ENCODE measurements at places on chromosomes 4 and X.

DNA sequence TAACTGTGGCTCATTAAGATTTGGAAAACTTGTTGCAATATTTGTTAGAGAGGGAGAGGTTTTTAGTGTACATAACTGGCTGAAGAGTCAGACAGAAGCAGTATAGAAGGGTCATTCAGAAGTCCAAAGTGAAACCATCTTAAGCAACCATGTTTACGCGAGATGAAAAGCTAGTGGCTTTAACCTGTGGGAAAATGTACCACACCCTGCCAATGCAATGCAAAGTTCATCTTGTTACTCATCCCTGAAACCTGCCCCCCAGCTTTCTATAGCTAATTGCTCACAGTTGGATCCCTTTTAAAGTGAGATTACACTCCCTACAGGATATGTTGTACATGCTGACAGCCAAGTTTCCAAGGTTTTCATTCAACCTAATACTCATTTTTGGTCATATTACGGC is 96.7 kb upstream of the RAPGEF2 start:
- H3K36me3 ChIP-seq, result no peaks in the 10 kb centered on the region
- DNase-seq, result no peak
- no peak overlapping the region for H3K4me3 ChIP-seq
- H3K27me3 ChIP-seq, result no peaks in the 10 kb centered on the region

GRCh38 chr4:94931626-94932025 is 173.9 kb downstream of the BMPR1B start:
- no peak overlapping the region for H3K4me3 ChIP-seq
- H3K27me3 ChIP-seq, result no peaks in the 10 kb centered on the region
- no peak for DNase-seq
- H3K27ac ChIP-seq, result peak overlapping the region; percentile 15
- H3K4me1 ChIP-seq, result peaks cover 7% of the 10 kb centered on the region
- no peaks in the 10 kb centered on the region for H3K36me3 ChIP-seq

DNA sequence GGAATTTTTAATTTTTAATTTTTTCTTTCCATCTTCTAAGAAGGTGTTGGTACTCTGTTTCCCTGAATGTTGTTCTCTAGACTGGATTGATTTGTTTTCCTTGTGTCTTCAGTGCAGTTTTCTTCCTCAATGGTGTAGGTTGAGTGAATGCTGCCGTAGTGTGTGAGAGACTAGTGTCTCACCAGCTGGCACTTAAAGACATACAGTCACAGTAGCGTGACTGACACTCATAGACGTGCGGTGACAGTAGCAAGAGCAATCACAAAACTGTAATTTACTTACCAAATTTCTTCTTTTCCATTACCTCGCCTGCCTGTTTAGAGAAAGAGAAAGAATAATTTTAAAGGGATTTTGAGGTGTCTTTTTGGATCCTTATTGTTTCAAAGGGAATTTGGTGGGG is 21.4 kb upstream of the PGM2 start:
- H3K4me3 ChIP-seq, result no peak overlapping the region
- H3K27me3 ChIP-seq, result no peaks in the 10 kb centered on the region
- no peak overlapping the region for H3K27ac ChIP-seq
- DNase-seq, result no peak

DNA sequence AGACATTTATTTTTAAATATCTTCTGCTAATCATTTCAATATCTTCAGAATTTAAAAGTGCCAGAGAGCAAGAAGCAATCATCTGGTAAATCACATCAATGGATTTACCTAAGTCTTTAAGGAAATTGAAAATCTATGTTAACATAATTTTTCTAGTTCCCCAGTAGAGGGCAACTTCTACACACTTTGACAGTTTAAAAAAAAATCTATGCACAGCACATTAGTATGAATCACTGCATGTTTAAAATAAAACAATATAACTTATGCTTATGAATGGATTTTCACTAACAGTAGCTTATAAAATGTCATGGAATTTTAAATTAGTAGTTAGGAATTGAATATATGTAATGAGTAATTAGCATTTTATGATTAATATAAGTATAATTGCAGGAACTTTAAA is 126.5 kb downstream of the REELD1 start:
- H3K27me3 ChIP-seq, result no peaks in the 10 kb centered on the region
- H3K27ac ChIP-seq, result no peak overlapping the region
- H3K4me3 ChIP-seq, result no peak overlapping the region
- no peak for DNase-seq
- no peaks in the 10 kb centered on the region for H3K36me3 ChIP-seq
- peaks cover 2% of the 10 kb centered on the region for H3K4me1 ChIP-seq

DNA sequence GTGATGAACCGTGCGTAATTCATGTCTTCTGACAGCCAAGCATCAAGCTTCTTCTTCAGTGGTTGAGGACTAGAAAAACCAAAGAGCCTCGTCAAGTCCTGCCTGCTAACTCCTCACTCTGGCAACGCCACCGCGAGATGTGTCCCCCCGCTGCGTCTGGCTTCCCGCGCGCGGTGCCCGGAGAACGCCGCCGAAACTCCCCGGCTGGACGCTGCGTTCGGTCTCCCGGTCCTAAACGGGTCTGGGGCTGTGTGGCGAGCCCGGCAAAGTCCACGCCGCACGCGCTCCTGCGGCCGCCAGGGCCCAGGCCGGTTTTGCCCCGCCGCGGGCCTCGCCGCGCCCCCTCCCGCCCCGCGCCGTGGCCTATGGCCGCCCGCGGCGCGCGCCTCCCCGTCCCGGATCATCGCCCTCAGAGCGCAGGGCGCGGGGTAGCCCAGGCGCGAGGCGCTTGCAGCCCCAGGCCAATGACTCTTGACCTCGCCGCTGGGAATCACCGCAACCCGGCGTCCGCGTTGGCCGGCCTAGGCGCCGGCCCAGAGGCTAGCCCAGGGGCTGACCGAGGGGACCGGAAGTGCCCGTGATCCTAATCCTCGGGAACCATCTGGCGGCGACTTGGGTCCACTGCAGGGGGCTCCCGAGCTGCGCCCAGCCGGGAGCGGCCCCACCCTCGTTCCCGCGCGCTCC is at the start of gene AADAT:
TSS of gene AADAT (minus strand) at position 289 of the 684 bp plus-strand sequence. CDS start at position 23, 266 bp downstream.
- peak within 1 kb of the TSS; percentile 89 for H3K27ac ChIP-seq
- H3K27me3 ChIP-seq, result peaks cover 4% of the 10 kb centered on the region
- H3K4me3 ChIP-seq, result peak within 1 kb of the TSS; percentile 93
- peak; percentile 94 for DNase-seq
- H3K36me3 ChIP-seq, result no peaks in the 10 kb centered on the region

- H3K4me3 ChIP-seq, result no peak overlapping the region
- H3K27ac ChIP-seq, result no peak overlapping the region
- no peak for DNase-seq
- H3K27me3 ChIP-seq, result no peaks in the 10 kb centered on the region
- no peaks in the 10 kb centered on the region for H3K4me1 ChIP-seq
- no peaks in the 10 kb centered on the region for H3K36me3 ChIP-seq
These were observed 13.5 kb downstream of the NSUN7 start for GRCh38 chr4:40763228-40763716.

DNA sequence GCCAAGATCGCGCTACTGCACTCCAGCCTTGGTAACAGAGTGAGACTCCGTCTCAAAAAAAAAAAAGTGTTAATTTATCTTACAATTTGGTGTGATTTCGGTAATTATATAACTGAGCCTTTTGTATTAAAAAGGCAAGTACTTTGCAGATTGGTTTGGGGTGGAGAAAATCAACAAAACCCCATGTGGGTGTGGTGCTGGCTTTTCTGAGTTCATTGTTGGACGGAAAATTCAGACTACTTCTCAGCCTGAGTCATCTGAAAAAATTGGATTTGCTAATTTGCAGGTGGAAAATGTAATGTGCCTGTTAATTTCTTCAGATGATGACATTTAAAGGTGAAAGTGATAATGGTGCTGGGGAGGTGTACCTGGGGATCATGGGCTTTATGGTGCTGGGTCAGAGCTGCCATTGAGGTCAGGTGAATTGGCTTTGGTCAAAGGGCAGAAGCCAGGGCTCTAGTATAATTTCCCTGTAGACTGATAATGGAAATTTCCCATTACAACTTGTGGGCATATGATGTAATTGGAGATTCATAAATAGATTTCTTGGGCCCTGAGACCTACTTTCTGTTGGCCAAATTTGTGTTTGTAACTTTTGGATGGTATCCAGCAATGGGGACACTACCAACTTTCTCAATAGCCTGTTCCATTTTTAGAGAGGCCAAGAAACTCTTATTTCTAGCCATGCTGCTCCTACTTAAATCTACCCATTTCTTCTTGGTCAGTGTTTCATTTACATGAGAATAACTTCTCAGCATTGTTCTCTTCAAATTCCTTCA is 74.3 kb upstream of the TEX13D start:
- no peak for DNase-seq
- no peaks in the 10 kb centered on the region for H3K27me3 ChIP-seq
- no peak overlapping the region for H3K27ac ChIP-seq
- no peaks in the 10 kb centered on the region for H3K4me1 ChIP-seq
- no peaks in the 10 kb centered on the region for H3K36me3 ChIP-seq

GRCh38 chr4:70670332-70671014 is 4.2 kb upstream of the JCHAIN start:
- DNase-seq, result no peak
- no peaks in the 10 kb centered on the region for H3K36me3 ChIP-seq
- H3K27me3 ChIP-seq, result peaks cover 3% of the 10 kb centered on the region
- no peak overlapping the region for H3K27ac ChIP-seq
- no peaks in the 10 kb centered on the region for H3K4me1 ChIP-seq

- H3K4me1 ChIP-seq, result no peaks in the 10 kb centered on the region
- DNase-seq, result no peak
- no peak overlapping the region for H3K27ac ChIP-seq
- H3K27me3 ChIP-seq, result no peaks in the 10 kb centered on the region
- H3K36me3 ChIP-seq, result peaks cover 15% of the 10 kb centered on the region
- no peak overlapping the region for H3K4me3 ChIP-seq
These were observed 138.9 kb downstream of the NPNT start for GRCh38 chr4:106034220-106034619.

Measured in glutamatergic neuron (in vitro differentiated cells).